ENCODE measurements at places on chromosomes 13 and 19.

DNA sequence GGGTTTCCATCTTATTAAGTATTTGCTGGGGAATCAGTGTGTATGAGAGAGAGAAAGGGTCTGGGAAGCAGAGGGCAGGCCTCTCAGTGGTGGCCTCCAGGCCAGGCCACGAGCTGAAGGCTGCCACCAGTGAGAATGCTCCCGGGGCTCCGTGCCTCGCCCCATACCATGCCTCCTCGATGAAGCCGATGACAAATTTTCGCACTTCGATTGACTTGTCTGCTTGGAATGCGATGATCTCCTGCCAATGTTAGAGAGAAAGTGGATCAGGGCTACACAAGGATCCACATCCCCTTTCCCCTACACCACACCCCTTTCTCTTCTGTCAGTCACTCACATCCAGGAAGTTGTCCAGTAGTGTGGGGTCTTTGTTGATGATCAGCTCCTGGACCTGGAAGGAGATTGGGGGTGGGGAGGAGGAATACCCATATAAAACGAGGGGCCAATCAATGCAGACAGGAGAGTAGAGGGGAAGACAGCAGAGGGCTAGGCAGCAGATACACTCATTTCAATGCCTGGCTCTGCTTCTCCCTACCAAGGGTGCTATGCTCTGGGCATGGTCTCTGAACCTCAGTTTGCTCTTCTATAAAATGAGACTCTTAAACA lies 10.7 kb downstream of the SYMPK start:
- no peak for DNase-seq

- no peak for DNase-seq
Measured at GRCh38 chr13:34897220-34897619, 44.9 kb upstream of the NBEA start.

- no peak for DNase-seq
Measured at GRCh38 chr13:110815471-110816204, 99.2 kb downstream of the ANKRD10 start.

DNA sequence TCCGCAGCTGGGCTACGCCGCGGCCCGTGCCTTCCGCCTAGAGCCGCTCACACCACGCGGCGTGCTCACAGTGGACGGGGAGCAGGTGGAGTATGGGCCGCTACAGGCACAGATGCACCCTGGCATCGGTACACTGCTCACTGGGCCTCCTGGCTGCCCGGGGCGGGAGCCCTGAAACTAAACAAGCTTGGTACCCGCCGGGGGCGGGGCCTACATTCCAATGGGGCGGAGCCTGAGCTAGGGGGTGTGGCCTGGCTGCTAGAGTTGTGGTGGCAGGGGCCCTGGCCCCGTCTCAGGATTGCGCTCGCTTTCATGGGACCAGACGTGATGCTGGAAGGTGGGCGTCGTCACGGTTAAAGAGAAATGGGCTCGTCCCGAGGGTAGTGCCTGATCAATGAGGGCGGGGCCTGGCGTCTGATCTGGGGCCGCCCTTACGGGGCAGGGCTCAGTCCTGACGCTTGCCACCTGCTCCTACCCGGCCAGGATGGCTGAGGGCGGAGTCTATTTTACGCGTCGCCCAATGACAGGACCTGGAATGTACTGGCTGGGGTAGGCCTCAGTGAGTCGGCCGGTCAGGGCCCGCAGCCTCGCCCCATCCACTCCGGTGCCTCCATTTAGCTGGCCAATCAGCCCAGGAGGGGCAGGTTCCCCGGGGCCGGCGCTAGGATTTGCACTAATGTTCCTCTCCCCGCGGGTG lies 7.4 kb downstream of the DBP start:
- no peak for DNase-seq

GRCh38 chr13:65540175-65540574 lies 1690.0 kb downstream of the PCDH9 start:
- DNase-seq = no peak

GRCh38 chr13:98155475-98156109 lies 12.7 kb downstream of the FARP1 start:
- DNase-seq = peak; percentile 21

DNA sequence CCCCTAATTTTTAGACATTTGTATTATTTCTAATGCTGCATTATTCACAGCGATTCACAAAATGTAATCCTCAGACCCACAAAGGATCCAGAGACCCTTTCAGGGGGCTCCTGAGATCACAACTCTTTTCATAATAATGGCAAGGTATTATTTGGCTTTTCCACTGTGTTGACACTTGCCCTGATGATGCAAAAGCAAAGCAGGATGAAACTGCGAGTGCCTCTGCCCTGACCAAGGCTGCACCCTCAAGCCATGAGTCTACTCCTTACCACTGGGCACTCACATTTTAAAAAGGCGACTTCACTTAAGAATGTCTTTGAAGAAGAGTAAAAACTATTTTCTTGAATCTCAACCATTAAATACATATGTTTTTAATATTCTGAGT lies 11.4 kb downstream of the ELF1 start:
- DNase-seq = no peak

DNA sequence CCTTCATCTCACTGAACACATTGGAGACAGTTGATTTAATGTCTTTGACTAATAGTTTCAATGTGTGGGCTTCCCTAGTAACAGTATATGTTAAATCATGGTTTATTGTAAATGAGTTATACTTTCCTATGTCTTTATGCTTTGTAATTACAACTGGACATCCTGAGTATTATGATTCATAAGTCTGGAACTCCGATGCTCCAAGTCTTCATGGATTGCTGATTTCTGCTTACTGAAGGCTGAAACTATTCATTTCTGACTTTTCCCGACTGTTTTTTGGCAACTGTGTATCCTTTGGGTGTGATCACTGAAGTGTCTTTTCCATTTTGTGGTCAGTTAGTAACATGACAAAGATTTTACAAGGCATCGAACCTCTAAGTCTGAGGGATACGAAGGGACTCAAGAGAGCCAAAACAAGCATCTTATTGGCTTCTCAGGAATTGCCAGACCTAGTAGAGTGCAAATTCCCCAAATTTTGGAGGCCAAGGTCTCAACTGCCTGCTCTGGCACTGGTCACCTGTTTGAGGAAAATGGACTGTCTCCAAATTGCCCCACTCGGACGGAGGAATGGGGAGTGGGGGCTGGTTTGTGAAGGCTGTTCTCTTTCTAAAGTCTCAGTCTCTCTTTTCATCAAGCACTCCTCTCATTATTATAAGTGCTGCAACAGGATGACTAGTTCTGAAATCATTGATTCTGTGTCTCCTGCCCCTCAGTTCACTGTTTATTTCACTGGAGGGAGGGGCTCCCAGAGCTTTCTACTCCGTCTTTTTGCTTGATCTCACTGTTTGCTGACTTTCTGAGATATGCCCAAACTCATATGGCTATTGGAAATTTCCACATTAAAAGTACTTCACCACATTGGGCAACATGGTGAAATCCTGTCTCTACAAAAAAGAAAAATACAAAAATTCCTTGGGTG lies 20.2 kb upstream of the CD70 start:
- no peak for DNase-seq

DNA sequence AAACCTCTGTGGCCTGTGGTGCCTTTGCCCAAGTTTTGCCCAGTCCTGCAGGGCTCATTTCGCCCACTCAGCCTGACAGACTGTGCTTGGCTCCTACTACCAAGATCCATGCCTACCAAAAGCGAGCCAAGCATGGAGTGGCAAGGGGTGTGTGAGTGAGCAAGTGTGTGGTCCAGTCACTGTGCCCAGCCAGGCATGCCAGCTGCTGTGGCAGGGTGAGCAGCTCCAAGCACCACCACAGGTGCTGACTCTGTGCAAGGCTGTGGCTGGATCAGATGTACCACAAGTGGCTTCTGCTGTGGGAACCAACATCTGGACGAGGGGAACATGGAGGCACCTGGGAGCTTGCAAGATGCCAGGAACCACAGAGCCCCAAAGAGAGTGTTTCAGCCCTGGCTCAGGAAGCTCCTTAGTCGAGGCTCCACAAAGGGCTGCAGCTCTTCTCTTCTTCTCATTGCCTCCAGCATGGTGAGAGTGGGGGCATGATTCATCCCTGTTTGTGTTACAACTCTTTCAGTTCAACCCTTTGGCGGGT lies 1564.2 kb upstream of the MIR17HG start:
- DNase-seq = no peak

- no peak for DNase-seq
Measured at GRCh38 chr19:18049385-18049784, 37.3 kb downstream of the IL12RB1 start.

DNA sequence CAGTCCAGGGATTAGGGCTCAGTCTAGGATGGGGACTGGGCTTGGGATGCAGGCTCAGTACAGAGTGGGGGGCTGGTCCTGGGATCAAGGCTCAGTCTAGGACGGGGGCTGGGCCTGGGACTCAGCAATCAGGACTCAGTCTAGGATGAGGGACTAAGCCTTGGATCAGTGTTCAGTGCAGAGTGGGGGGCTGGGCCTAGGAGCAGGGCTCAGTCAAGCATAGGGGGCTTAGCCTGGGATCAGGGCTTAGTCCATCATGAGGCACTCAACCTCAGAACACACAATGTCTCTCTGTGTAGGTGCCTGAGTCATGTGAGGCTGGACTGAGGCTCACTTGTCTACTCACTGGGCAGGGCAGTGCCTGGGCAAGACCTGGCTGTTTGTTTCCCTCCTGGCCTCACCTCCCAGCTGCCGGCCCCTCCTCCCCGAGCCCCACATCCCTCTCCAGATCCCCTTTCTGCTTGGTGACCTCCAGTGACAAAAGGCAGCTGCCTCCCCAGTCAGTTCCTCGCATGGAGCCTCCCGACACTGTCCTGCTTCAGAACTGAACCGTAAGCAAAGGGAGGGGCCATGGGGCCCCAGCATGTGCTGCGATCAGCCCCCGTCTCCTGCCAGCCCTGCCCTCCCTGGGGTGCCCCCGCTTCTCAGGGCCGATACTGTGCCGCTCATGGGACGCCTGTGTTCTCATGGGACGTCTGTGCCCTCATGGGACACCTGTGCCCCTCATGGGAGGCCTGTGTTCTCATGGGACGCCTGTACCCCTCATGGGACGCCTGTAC lies 6.5 kb upstream of the S1PR4 start:
- no peak for DNase-seq

DNA sequence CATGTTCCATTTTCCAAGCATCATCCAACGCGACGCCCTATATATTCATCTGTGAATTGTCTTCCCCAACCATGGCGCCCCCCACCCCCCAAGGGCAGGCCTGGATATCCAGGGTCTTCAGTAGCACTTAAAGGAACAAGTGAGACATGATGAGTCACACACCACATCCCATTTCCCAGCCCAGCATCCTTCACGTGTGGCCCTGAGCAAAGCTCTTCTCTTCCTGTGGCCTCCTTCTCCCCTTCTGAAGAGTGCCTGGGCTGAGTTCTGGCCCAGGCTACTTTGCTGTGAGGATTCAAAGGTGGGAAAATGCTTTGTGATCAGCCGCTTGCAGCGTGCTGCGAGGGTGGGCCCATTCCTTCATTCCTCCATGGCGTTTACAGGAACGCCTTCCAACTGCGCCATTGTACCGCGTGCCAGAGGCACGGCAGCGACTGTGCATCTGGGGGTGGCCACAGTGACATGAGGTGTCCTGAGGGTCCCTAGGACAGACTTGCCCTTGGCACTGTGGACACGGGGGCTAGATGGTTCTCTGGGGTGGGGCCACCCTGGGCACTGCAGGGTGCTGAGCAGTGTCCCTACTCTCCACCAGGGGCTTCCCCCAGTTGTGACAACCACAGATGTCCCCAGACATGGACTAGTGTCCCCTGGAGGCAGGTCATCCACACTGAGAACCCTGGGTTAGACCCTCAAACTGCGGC lies 11.7 kb downstream of the PLIN4 start:
- DNase-seq = no peak

GRCh38 chr13:50646070-50646469 lies 197.4 kb downstream of the DLEU7 start:
- DNase-seq = no peak

- DNase-seq = no peak
Measured at GRCh38 chr13:97434397-97435201, 630 bp downstream of the RAP2A start.

DNA sequence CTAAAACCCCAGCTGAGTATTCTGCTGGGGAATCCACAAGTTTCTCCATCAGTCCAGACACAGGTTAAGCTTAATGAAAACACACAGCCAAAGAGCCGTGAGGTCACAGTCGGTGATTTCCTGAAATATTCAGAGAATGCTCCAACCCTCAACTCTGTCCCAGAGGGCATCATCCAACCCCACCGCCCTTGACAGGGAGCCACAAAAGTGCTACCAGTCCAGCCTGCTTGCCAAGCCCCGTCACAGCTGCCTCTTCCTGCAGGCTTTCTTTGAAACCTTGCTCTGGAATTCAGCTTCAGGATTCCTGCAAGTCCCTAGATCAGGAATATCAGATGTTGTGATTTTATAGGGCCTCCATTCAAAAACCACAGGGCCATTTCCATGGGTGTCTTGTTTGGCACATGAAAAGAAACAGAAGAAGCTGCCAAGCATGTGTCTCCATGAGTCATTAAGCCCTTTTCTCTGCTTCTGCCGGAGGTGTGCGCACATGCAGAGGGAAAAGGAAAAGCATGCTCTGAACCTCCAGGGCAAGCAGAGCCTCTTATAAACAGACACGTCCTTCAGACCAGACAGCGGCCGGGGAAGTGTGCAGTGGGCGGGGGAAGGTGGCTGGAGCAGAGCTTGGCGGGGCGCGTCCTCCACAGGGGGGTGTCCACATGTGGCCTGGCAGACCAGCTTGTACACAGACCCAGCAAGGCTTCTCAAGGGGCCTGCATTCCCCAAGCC lies 164.7 kb downstream of the KATNAL1 start:
- no peak for DNase-seq

GRCh38 chr13:88142653-88143052 lies 471.5 kb downstream of the SLITRK5 start:
- no peak for DNase-seq

- DNase-seq = no peak
Measured at GRCh38 chr19:44968670-44969069, 13.5 kb downstream of the CLPTM1 start.

DNA sequence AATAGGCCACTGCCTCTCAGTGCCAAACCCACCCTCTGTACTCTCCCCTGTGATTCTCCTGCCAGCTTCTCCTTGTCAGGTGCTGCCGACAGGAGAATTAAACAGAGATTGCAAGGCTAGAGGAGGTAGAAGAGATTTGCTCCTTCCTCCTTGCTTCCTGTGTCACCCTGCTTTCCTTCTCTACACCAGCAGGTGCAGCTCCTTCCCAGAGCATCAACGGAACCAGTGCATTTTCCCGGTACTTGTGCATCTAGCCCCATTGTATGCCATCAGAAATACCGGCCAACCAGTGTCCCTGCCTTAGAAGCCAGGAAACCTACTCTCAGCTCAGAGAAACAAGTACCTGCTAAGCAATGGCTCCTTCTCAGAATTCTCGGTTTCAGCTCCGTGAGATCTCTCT lies 253.2 kb downstream of the SUCLA2 start:
- DNase-seq = no peak
